CD4-positive, alpha-beta memory T cell (primary cell): ENCODE measurements at places on chromosomes 1 and 21. TPM values are rescaled to one million over a fixed set of nuclear protein-coding genes. Genes with fewer than 3 reads are reported as not detected.

GRCh38 chr1:36588972-36589371 lies 106.3 kb upstream of the CSF3R start:
- no peak for DNase-seq
- H3K27me3 ChIP-seq: peaks cover 6% of the 10 kb centered on the region

GRCh38 chr1:53311702-53312305 lies 16.1 kb downstream of the LRP8 start:
- H3K36me3 ChIP-seq: no peaks in the 10 kb centered on the region
- DNase-seq: no peak
- H3K27me3 ChIP-seq: no peaks in the 10 kb centered on the region
- H3K27ac ChIP-seq: no peak overlapping the region
- H3K4me3 ChIP-seq: no peak overlapping the region

- H3K4me3 ChIP-seq: no peak overlapping the region
- H3K27ac ChIP-seq: no peak overlapping the region
These were observed 27.2 kb upstream of the MGST3 start for GRCh38 chr1:165603810-165604209.

DNA sequence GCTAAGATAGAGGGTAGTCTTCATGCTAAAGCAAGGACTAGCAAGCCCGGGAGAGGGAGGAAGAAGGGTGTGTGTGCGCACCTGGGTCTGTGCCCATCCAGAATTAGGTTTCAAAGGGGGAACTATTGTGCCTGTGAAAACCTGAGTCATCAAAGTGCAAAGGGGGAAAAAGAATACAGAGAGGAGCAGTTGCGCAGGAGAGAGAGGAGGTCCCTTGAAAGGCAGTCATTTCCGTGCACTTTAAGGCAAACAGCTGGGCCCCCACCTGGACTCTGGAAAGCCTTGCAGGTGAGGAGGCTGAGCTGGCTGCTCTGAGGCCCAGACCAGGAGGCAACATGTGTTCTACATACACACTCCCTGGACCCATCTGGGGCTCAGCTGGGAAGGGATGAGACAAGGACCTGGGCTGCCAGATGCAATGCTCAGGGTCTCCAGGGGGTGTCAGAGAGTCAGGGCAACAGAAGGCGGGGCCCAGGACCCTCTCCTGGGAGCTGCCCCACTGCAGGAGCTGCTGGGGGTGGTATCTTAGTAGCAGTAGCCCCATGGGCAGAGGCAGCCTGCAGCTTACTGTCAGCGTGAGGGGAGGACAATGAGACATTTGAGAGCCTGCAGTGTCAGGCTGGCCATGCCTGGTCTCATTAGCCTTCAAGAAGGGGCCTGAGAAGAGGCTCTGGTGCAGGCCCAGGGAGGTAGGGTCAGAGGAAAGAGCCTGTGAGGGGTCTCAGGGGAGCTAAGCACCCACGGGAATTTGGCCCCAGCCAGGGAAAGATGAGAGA lies 14.3 kb downstream of the PROK1 start:
- H3K4me1 ChIP-seq: no peaks in the 10 kb centered on the region
- H3K4me3 ChIP-seq: no peak overlapping the region
- no peaks in the 10 kb centered on the region for H3K36me3 ChIP-seq
- H3K27ac ChIP-seq: no peak overlapping the region

Gene PADI4
- not detected for total RNA-seq

DNA sequence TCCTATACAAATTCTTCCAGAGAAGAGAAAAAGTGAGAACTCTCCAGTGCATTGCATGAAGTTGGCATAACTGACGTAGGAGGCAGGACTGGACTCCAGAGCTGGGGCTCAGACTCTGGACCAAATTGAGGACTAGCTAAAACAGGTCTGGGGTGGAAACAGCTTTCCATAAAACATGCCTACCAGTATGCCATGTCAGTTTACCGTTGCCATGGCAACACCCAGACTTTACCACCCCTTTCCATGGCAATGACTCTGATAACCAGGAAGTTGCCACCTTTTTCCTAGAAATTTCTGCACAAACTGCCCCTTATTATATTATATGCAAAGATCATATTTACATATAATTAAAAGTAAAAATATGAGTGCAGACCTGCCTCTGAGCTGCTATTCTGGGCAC lies 8.9 kb upstream of the ZBTB8B start:
- no peaks in the 10 kb centered on the region for H3K36me3 ChIP-seq
- H3K27ac ChIP-seq: no peak overlapping the region
- H3K4me3 ChIP-seq: no peak overlapping the region
- DNase-seq: no peak

Gene TMEM61
- not detected for total RNA-seq

DNA sequence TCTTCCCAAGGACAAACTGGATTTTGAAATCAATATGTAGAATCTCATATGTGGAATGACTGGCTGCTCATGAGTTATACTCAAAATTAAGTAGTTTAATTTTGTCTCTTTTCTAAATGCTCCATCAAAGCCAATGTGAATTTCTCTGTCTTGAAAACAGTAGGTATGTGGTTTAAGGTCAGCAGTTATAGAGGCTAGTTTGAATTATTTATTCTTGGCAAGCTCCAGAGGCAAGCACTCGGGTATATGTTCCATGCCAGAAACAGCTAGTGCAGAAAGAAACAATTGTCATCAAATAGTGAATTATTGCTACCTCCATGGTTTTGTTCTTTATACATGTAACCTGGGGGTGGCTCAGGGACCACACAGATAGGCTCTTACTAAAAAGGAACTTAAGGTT lies 63.5 kb downstream of the LRIG2 start:
- H3K27ac ChIP-seq: no peak overlapping the region
- H3K4me1 ChIP-seq: peaks cover 4% of the 10 kb centered on the region
- no peak for DNase-seq
- no peaks in the 10 kb centered on the region for H3K36me3 ChIP-seq
- H3K27me3 ChIP-seq: no peaks in the 10 kb centered on the region

Gene LYPD8
- total RNA-seq: not detected

Gene GUCA2B
- total RNA-seq: not detected
